ENCODE measurements at places on chromosomes 6 and 20. TPM values are rescaled to one million over a fixed set of nuclear protein-coding genes. Genes with fewer than 3 reads are reported as not detected.

SIRPG gene
- total RNA-seq: 0.28 TPM

- peak overlapping the region; percentile 76 for H3K27ac ChIP-seq
- peak overlapping the region; percentile 31 for H3K4me3 ChIP-seq
- H3K36me3 ChIP-seq: no peaks in the 10 kb centered on the region
- H3K4me1 ChIP-seq: peaks cover 2% of the 10 kb centered on the region
- H3K27me3 ChIP-seq: no peaks in the 10 kb centered on the region
Measured at GRCh38 chr6:138572167-138572875, 73.0 kb upstream of the NHSL1 start.

SUMO4 gene
- total RNA-seq: 1.7 TPM

SMLR1 gene
- total RNA-seq: not detected

DNA sequence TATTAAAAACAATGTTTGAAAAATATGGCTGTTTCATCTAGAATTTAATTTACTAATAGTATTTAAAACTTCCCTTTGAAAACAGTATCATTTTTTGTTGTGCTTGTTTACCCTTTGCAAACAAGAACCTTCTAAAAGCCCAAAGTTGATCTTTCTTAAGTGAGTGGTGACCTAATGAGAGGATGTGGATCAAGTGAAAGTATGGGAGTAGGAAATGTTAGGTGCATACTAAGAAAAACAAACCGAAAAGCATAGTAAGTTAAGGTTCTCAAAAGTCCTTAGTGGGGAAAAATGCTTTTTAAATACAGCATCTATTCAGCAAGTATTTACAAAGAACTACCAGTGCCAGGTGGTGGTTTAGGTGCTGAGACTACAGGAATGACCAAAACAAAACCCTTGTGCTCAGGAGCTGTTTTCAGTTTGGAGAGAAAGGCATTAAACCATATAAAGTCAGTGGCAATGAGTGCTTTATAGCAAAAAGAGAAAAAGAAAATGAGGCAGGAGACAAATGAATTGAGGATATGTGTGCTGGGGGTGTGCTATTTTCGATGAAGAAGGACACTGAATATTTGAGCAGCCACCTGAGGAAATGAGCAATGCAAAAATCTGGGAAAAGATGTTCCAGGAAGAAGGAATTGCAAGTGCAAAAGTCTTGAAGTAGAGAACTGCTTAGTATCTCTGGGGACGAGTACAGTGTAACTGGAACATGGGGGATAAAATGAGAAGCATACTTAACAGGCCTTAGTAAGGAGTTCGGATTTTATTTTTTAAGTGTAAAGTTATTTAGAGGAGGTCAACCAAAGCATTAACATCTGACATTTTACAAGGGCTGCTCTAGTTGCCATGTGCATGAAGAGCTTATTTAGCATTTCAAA, 24.0 kb downstream of the RNF146 start:
- no peaks in the 10 kb centered on the region for H3K4me1 ChIP-seq
- H3K27me3 ChIP-seq: no peaks in the 10 kb centered on the region
- no peak for DNase-seq

NTSR1 gene
- 0.46 TPM for total RNA-seq

DNA sequence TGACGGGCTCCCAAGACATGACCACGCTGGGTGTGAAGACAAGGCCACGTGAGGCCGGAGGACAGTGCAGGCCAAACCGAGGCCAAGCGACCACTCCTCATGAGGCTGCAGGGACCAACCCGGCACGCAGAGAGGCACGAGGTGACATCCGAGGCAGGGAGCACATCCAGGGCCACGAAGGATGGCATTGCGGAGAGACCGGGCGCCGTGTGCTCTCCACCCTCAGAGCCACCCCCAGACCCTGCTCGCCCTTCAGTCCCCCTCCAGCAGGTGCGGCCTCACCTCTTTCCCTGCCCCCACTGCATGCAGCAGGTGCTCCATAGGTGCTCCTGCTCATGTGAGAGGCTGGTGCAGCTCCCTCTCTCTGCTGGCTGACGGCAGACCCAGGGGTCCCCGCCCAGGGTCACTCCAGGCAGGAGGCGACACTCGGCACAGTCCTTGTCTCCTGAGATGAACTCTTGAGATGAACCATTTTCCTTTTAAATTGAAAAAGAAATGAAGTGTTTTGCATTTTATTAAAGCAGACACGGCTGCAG, 33.8 kb upstream of the CHRNA4 start:
- H3K4me1 ChIP-seq: no peaks in the 10 kb centered on the region
- no peaks in the 10 kb centered on the region for H3K36me3 ChIP-seq
- no peak overlapping the region for H3K4me3 ChIP-seq
- H3K27ac ChIP-seq: no peak overlapping the region

- no peaks in the 10 kb centered on the region for H3K27me3 ChIP-seq
- no peaks in the 10 kb centered on the region for H3K36me3 ChIP-seq
- no peaks in the 10 kb centered on the region for H3K4me1 ChIP-seq
- no peak overlapping the region for H3K4me3 ChIP-seq
- DNase-seq: peak; percentile 54
Measured at GRCh38 chr6:53179961-53180651, 31.5 kb upstream of the GCM1 start.
